ENCODE measurements at places on chromosomes 16 and 17.

GRCh38 chr16:72291531-72291981, 119.6 kb upstream of the PMFBP1 start:
- no peak for DNase-seq
- H3K4me3 ChIP-seq = no peak overlapping the region
- no peaks in the 10 kb centered on the region for H3K4me1 ChIP-seq
- no peak overlapping the region for H3K27ac ChIP-seq

DNA sequence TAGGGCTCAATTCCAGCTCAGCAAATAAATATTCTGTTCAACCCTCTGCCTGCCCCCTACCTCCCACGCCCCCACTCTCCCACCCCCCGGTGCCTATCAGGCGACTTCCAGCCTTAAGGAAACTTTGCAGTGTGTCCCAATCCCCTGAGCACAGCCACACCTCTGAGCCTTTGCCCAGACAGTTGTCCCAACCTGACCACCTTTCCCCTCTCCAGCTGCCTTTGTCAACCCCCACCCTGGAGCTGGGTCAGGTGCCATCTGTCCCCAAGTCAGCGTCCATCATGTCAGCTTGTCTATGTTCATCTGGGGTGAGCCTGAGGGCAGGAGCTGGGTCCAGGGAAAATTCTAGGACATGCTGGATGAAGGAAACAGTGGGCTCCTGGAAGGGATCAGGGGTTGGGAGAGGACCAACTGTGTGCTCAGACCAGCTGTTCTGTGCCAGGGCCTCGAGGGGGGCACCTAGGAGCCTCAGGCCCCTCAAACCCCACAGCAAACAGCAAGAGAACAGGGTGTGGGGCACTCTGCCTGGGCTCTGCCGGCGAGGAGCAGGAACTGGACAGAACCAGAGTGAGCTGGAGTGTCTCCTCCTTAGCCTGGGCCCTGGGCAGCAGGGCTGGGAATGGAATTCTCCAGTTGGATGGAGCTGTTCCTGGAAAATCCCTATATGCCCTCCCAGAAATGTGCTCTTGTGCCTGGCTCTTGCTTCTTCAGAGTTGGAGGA, 17.8 kb downstream of the CDH16 start:
- peaks cover 8% of the 10 kb centered on the region for H3K4me1 ChIP-seq
- H3K27ac ChIP-seq = no peak overlapping the region
- no peak overlapping the region for H3K4me3 ChIP-seq

DNA sequence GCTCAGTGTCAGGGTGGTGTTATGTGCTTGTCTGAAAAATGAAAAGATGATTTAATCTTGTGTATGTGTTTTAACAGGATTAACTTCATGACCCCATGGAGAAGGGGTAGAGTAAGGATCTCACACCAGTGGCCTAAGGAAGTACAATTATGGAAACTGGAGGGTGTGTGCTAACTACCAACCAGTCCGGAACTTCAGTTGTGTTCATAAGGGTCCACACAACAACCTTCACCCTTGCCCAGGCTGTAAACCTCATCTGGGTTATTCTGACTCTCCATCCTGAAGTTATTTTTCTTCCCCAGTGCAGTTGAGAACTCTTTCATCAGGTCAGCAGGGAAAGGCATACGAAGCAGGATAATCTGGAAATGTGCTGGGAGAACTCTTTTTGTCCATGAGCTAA, 158.9 kb downstream of the MAP2K6 start:
- no peak overlapping the region for H3K4me3 ChIP-seq
- no peaks in the 10 kb centered on the region for H3K4me1 ChIP-seq
- no peak for DNase-seq
- no peaks in the 10 kb centered on the region for H3K27me3 ChIP-seq

- no peak overlapping the region for H3K27ac ChIP-seq
- H3K4me1 ChIP-seq = no peaks in the 10 kb centered on the region
- DNase-seq = no peak
- H3K27me3 ChIP-seq = no peaks in the 10 kb centered on the region
- H3K36me3 ChIP-seq = no peaks in the 10 kb centered on the region
These were observed 35.3 kb upstream of the ACSM2B start for GRCh38 chr16:20611350-20611902.

DNA sequence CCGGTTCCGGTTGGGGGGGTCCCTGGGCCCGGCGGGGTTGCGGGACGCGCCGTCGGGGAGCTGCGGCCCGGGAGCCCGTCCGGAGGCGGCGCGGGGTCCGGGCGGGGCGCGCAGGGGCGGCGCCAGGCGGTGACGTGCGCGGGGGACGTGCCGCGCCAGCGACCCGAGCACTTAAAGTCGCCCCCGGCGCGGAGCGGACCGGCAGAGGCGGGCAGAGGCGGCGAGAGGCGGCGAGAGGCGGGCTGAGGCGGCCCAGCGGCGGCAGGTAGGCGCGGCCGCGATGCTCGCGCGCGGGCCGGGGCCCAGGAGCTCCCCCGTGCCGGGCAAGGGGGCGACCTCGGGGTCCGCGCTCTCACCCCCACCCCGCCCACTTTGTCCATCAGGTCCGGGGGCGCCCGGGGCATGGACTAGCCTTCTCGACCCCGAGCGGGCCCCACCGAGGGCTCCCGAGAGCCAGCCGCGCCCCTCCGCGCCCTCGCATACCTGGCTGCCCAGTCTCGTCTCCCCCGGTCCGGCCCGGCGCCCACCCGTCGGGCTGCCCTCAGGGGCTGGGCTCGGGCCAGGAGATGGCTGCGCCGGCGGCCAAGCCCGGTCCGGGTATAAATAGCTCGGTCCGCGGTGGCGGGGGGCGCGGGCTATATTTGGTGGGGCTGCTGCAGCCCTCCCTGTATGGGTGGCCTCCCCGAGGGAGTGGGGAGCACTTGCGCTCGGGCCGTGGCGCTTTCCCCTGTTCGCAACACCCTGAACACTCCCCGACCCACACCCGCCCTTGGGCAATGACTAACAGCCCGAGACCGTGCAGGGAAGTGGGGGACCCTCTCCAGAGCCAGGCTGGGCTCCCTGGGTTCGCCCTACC, at the start of gene SLC16A3:
Gene SLC16A3 (plus strand): TSS at position 201 of the 856 bp plus-strand sequence. CDS start 6,967 bp downstream, outside the sequence.
- H3K4me1 ChIP-seq = peaks cover 12% of the 10 kb centered on the region
- peak within 1 kb of the TSS; percentile 94 for H3K4me3 ChIP-seq
- peak within 1 kb of the TSS; percentile 45 for H3K27ac ChIP-seq
- peak; percentile 46 for DNase-seq
- H3K36me3 ChIP-seq = no peaks in the 10 kb centered on the region

GRCh38 chr16:23064639-23065038, 84.6 kb downstream of the USP31 start:
- no peaks in the 10 kb centered on the region for H3K27me3 ChIP-seq
- no peaks in the 10 kb centered on the region for H3K36me3 ChIP-seq
- no peak overlapping the region for H3K4me3 ChIP-seq
- no peak for DNase-seq
- H3K4me1 ChIP-seq = no peaks in the 10 kb centered on the region

DNA sequence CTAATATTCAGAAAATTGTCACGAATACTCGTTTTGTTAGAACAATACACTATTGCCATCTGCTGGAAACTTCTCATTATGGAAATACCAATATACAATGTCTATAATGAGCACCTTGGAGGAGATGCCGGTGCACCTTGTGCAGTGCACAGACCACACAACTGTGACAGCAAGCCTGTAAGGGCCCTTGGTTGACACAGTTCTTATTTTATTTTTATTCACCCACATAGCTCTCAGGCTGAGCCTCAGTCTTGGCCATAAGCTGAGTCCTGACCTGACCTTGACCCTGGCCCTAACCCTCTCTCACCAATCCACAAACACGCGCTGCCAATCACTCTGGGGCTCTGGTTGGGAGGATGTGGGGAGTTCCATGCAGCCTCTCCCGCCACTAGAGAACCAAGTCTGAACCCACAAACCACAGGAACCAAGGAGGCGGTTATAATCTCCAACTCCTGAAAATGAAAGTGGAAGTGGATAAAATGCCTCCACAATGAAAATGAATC, 7.6 kb downstream of the AIPL1 start:
- peaks cover 13% of the 10 kb centered on the region for H3K4me1 ChIP-seq
- no peaks in the 10 kb centered on the region for H3K36me3 ChIP-seq
- DNase-seq = peak; percentile 87
- H3K27me3 ChIP-seq = peaks cover 66% of the 10 kb centered on the region
- H3K27ac ChIP-seq = no peak overlapping the region

- H3K4me3 ChIP-seq = no peak overlapping the region
- no peak for DNase-seq
- H3K27ac ChIP-seq = no peak overlapping the region
- no peaks in the 10 kb centered on the region for H3K36me3 ChIP-seq
- H3K27me3 ChIP-seq = no peaks in the 10 kb centered on the region
These were observed 4.8 kb upstream of the UBE2Z start for GRCh38 chr17:48903401-48903800.

DNA sequence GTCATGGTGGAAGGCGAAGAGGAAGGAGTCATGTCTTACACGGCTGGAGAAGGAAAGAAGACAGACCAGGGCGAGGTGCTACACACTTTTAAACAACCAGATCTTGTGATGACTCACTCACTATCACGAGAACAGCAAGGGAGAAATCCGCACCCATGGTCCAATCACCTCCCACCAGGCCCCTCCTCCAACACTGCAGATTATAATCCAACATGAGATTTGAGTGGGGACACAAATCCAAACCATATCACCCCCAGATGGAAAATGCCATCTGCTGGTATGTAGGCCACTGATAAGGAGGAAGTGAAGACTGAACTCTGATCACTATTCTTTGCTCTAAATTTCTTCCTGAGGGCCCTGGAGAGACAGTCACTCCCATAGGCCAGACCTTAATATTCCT, 7.5 kb upstream of the ITGAX start:
- H3K27me3 ChIP-seq = peaks cover 72% of the 10 kb centered on the region
- no peak overlapping the region for H3K4me3 ChIP-seq
- DNase-seq = no peak
- H3K36me3 ChIP-seq = no peaks in the 10 kb centered on the region

- H3K36me3 ChIP-seq = no peaks in the 10 kb centered on the region
- H3K4me1 ChIP-seq = 0 out of 2 replicates have a peak, but pooled peaks cover 4% of the 10 kb centered on the region
- DNase-seq = no peak
- no peak overlapping the region for H3K27ac ChIP-seq
- no peaks in the 10 kb centered on the region for H3K27me3 ChIP-seq
These were observed 36.2 kb downstream of the PRMT7 start for GRCh38 chr16:68346892-68347480.

- peak within 1 kb of the TSS; percentile 48 for H3K27ac ChIP-seq
- H3K27me3 ChIP-seq = no peaks in the 10 kb centered on the region
- peak within 1 kb of the TSS; percentile 95 for H3K4me3 ChIP-seq
- no peaks in the 10 kb centered on the region for H3K36me3 ChIP-seq
- peak; percentile 59 for DNase-seq
These were observed at the start of gene FLOT2 for GRCh38 chr17:28896884-28897768. FLOT2 (minus strand) TSS chr17:28897733; CDS start chr17:28897574, 159 bp downstream.

DNA sequence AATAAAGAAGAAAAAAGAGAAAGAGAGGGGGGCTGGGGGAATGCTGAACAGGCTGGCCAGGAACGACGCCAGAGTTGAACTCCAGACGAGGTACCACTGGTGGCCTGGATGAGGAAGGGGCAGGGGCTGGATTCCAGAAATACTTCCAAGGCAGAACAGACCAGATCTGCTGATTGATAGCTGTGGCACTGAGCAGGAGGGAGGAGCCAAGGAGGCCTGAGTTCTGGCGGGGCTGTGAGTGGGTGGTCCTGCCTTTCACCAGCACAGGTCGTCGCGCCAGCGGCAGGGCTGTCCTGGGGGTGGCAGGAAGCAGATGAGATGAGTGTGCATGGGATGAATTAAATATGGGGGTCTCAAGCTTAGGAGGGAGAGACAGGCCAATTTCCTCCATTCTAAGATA, 5.5 kb downstream of the CCDC42 start:
- DNase-seq = no peak
- no peak overlapping the region for H3K27ac ChIP-seq
- no peaks in the 10 kb centered on the region for H3K27me3 ChIP-seq
- no peak overlapping the region for H3K4me3 ChIP-seq
- no peaks in the 10 kb centered on the region for H3K4me1 ChIP-seq
- H3K36me3 ChIP-seq = no peaks in the 10 kb centered on the region

- H3K4me1 ChIP-seq = peaks cover 23% of the 10 kb centered on the region
- DNase-seq = peak; percentile 82
- peak overlapping the region; percentile 68 for H3K4me3 ChIP-seq
- no peaks in the 10 kb centered on the region for H3K36me3 ChIP-seq
- peak overlapping the region; percentile 85 for H3K27ac ChIP-seq
- H3K27me3 ChIP-seq = no peaks in the 10 kb centered on the region
These were observed 105.6 kb downstream of the SEC14L1 start for GRCh38 chr17:77246110-77247047.

GRCh38 chr16:81616321-81617020, 162.6 kb upstream of the PLCG2 start:
- H3K4me3 ChIP-seq = peak overlapping the region; percentile 23
- H3K36me3 ChIP-seq = no peaks in the 10 kb centered on the region
- H3K27ac ChIP-seq = peak overlapping the region; percentile 100

DNA sequence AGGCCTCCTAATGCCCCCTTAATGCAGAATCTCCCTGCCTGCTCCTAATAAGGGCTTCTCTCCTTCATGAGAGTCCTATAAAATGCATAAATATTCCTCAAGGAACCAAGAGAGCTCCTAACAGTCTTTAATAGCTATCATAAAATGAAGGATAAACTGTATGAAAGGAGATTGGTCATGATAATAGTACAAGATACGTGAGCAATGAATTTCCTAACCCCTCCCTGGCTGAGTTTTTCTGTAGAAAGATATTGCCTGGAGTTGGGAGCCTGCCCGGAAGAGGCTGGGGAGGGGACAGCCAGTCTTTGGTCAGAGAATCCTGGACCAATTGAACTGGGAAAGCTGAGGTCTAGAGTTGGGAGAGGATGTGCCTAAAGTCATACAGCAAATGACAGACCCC, 321.9 kb upstream of the CDH5 start:
- H3K27me3 ChIP-seq = no peaks in the 10 kb centered on the region
- no peaks in the 10 kb centered on the region for H3K4me1 ChIP-seq
- no peak for DNase-seq
- no peak overlapping the region for H3K4me3 ChIP-seq
- no peaks in the 10 kb centered on the region for H3K36me3 ChIP-seq
- H3K27ac ChIP-seq = no peak overlapping the region

DNA sequence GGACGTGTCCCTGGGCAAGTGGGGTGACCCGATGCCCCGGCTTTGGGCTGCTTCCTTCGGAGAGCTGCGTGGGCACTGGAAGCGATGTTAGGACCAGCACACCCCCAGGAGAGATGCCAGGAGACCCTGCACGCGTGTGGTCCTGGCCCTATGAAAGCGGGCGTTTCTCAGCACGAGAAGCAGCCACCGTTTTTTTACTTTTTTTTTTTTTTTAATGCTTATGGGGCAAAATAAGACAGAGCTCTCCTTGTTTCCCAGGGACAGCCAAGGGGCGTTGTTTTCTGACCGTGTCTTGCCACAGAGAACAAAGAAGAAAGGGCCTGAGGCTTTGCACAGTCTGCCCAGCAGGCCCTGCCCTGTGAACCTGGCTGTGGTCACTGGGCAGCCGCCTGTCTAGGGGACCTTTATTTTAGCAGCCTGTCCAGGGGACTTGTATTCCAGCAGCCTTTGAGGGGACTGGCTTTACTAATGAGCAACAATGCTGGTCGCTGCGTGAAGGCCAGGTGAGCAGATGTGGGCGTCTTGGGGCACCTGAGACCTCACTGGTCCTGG, 996 bp downstream of the SLC25A10 start:
- peaks cover 17% of the 10 kb centered on the region for H3K4me1 ChIP-seq
- no peaks in the 10 kb centered on the region for H3K36me3 ChIP-seq
- H3K4me3 ChIP-seq = peak overlapping the region; percentile 97
- no peak overlapping the region for H3K27ac ChIP-seq

GRCh38 chr17:29836643-29837042, 93.4 kb downstream of the SSH2 start:
- H3K4me1 ChIP-seq = no peaks in the 10 kb centered on the region
- H3K27ac ChIP-seq = no peak overlapping the region
- DNase-seq = no peak

Data from MM.1S (cell line).